ENCODE measurements at places on chromosomes 6 and 20. TPM values are rescaled to one million over a fixed set of nuclear protein-coding genes. Genes with fewer than 3 reads are reported as not detected.

The TCP11 gene
- not detected for total RNA-seq

The OOEP gene
- 0.36 TPM for total RNA-seq

The LPA gene
- 0.24 TPM for total RNA-seq

- ATAC-seq: no peak
These were observed 20.2 kb downstream of the SHLD1 start for GRCh38 chr20:5770231-5770986.

The FNDC11 gene
- total RNA-seq: 0.28 TPM

- peak; percentile 93 for ATAC-seq
These were observed 36.2 kb upstream of the DSP start for GRCh38 chr6:7505189-7505699.

The POPDC3 gene
- total RNA-seq: not detected

DNA sequence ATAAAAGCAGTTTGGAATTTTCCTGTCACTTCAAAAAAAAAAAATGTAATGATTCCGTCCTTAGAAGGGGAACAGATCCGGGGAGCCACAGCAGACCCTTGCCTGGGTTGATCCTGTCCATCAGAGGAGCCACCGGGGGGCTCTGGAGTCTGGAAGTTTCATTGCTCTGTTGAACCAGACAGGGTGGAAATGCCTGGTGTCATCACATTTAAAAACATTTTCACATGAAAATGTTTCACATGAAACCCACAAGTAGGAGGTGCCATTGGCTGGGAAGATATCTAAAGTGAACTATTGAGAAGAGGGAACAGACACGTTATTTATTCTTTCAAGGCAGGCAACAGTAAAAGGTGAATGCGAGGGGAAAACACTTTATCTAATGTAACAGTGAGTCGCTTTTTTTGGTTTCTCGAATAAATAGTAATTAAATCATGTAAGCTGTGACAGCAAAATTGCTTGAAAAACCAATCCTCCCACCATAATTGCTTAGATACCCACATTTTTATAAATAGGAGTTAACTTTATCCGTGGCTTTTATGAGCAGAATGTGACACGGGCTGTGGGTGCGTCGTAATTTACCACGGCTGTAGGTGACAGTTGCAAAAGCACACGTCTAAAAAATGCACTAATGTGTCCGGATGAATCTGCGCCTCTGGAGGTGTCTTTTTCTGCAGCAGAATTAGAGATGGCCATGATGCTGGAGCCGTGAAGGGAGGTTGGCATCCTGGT lies 323.4 kb downstream of the TAF4 start:
- no peak for ATAC-seq

- peak; percentile 97 for ATAC-seq
These were observed 332.3 kb downstream of the BCKDHB start for GRCh38 chr6:80438772-80439171.

DNA sequence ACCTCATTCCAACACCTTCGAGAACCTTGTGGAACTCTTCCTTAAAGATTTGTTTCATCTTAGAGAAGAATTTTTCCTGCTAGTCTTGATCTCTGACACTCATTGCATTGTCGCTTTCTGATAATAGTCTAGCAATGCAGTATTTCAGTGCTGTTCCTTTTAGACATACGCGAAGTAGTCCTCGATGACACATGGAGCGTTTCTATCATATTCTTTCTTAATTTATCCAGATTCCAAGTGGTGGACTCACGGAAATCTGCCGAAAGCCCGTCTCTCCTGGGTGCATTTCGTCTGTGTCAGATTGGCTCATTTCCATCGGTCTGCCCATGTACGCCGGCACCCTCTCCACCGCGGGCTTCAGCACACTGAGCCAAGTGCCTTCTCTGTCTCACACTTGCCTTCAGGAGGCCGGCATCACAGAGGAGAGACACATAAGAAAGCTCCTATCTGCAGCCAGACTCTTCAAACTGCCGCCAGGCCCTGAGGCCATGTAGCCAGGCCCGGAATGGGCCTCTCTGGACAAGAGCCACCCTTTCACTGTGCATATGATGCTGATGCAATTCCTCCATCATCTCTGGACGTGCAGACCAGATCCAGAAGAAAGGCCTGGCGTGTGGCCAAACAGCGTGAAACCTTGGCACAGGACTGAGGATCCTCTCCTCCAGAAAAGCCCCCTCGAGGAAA lies 198.6 kb upstream of the UST start:
- ATAC-seq: no peak

DNA sequence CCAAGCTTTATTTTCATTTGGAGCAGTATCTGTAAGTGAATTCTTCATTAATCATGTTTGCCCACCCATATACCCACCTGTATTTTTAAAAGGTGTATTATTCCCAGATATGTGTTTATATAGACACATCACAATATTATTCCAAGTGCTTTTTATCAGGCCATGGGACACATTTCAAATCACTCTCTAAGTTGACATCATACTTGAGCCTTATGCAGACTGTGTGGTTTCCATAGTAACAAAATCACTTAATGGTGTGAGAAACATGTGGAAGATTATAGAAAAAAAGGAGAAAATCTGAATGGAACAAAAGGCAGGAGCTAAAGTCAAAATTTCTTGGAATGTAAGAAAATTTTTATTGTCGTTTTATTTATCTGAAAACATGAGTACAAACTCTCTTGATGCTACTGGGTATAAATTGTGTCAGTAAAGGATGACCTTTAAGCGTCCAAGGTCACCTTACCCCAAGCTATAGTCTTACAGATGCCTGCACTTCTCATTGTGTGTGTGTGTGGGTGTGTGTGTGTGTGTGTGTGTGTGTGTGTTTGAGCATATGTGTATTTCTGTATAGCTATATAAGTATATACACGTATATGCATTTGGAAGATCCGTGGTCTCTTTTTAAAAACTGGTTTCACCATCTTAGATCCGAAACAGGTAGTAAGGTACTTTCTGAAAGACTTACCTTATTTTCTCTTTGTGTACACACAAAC lies 79.8 kb upstream of the CCN6 start:
- no peak for ATAC-seq

The HLA-DOA gene
- total RNA-seq: 1.4 TPM

The RNF182 gene
- 0.20 TPM for total RNA-seq

DNA sequence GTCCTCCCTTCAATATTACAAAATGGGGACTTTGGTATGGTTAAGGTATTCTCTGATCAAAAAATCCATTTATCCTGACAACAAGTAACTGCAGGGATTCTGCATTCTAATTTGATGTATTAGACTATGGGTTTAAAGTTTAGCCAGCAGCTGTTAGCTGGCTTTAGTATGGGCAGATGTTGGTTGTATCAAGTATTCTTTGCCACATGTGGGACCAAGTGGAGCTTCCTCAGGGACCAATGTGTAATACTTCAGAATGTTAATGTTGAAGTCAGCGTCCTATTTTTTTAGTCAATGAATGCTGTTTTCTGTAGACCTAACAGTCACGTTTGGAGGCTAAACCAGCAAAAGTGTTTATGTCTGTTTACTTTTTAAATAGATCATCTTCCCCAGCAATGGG lies 41.4 kb downstream of the MOXD1 start:
- ATAC-seq: no peak

DNA sequence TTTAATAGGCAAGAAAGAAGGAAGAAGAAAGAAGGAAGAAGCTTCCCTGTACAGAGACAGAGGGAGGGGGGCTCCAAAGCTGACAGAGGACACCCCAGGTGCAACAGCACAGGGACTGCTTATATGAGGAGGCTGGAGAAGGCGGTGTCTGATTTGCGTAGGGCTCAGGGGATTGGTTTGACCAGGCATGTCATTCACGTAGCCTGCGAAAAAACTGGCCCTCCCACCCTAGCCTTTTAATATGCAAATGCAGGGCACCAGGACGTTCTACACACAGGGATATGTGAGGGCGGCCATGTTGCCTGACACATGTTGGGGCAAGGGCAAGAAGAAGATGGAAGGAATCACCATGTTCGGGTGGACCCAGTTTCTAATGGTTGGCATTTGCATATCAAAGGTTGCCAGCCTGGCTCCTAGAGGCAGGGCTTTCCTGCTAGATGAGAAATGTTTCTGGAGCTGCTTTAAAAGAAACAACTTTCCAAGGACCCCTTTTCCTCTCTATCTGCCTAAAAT lies 305.4 kb upstream of the CDYL start:
- ATAC-seq: no peak

The GINM1 gene
- total RNA-seq: 19.4 TPM
